ENCODE measurements at places on chromosomes 16 and 17. TPM values are rescaled to one million over a fixed set of nuclear protein-coding genes. Genes with fewer than 3 reads are reported as not detected.

DNA sequence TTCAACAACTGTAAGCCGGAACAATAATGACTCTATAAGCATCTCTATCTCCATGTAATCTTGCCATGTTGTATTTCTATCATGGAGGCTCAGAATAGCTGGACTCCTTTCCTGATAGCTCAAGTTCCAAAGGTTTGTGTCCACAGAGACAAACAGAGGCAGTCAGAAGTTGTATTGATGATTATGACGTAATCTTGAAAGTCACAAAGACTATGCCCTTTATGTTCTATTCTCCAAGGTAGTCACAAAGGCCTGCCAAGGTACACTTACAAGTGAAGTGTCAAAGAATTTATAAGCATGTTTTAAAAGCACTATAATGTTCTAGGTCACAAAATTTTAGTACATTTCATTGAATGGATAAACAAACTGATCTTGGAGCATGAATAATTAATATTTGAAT is 542.2 kb downstream of the CDH11 start:
- H3K4me1 ChIP-seq, result no peaks in the 10 kb centered on the region
- no peaks in the 10 kb centered on the region for H3K36me3 ChIP-seq
- H3K4me3 ChIP-seq, result no peak overlapping the region
- H3K27me3 ChIP-seq, result no peaks in the 10 kb centered on the region
- H3K27ac ChIP-seq, result no peak overlapping the region

GRCh38 chr16:19833176-19833575 is 51.5 kb downstream of the GPRC5B start:
- no peak for DNase-seq
- peaks cover 9% of the 10 kb centered on the region for H3K36me3 ChIP-seq
- peaks cover 12% of the 10 kb centered on the region for H3K4me1 ChIP-seq
- H3K27ac ChIP-seq, result no peak overlapping the region
- H3K27me3 ChIP-seq, result no peaks in the 10 kb centered on the region

DNA sequence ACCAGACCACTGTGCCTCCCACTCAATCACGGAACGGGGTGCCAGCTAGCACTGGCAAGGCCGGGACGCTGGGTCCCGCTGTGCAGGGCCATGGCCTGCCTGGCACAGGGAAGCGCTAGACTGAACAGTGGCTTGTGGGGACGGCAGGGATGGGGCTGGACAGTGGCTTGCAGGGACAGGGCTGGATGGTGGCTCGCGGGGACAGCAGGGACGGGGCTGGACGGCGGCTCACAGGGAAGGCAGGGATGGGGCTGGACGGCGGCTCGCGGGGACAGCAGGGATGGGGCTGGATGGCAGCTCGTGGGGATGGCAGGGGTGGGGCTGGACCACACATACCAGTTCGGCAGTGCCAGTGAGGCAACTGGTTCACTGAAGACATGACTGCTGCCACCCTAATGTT is 32.6 kb downstream of the LMF1 start:
- H3K27ac ChIP-seq, result no peak overlapping the region
- H3K4me3 ChIP-seq, result no peak overlapping the region
- no peaks in the 10 kb centered on the region for H3K4me1 ChIP-seq
- DNase-seq, result no peak
- no peaks in the 10 kb centered on the region for H3K27me3 ChIP-seq

Gene HOXB4
- 14.8 TPM for total RNA-seq

DNA sequence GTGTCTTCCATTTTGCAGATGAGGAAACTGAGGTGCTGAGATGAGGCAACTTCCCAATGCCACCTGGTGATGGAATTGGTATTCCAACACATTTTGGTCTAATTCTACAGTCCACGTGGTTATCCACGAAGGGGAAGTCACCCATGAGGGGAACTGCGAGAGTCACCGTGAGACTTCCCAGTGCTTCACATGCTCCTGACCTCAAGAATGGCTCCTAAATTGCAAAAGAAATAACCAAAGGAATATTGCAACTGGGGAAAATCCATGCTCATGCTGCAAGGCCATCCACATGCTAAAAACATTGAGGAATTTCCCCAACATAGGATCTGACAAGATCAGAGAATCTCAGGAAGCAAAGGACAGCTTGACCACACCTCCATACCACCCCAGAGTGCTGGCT is 153.9 kb downstream of the HS3ST3B1 start:
- no peak overlapping the region for H3K4me3 ChIP-seq
- H3K36me3 ChIP-seq, result peaks cover 3% of the 10 kb centered on the region
- H3K27me3 ChIP-seq, result peaks cover 25% of the 10 kb centered on the region
- H3K4me1 ChIP-seq, result peaks cover 15% of the 10 kb centered on the region
- H3K27ac ChIP-seq, result no peak overlapping the region
- no peak for DNase-seq

DNA sequence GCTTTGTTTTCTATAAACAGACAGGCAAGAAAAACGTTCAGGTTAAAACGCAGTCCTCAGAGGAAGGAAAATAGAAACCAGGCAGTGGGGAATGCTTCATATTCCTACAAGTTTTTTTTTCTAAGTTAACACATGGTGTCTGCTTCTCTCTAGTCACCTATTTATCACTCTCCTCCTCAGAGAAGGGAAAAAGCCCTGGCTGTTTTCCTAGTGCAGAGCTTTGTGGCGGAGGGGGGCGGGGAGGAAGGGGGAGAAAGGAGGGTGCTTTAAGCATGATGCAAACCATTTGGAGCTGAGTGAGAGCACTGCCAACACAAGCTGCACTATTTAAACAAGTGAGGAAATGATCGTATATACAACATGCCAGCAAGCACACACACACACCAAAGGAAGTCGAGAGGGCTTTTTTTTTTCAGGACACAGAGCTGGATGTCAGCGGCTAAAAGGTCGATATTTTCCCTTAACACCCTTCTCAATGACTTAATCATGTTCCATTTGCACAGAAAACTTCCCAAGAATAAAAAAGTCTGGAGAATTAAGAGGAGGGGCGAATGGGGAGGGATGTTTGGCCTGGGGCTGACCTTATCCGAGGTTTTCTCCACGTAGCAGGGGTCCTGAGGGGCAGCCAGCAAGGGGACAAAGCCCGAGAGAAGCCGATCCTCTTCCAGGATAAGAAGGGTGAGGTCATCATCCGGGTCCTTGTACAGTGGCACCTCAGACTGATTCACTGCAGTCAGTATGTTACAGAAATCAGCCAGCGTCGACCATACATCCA is 117.4 kb downstream of the HIC1 start:
- peaks cover 54% of the 10 kb centered on the region for H3K4me1 ChIP-seq
- peak overlapping the region; percentile 78 for H3K27ac ChIP-seq
- peaks cover 15% of the 10 kb centered on the region for H3K36me3 ChIP-seq
- DNase-seq, result no peak
- H3K4me3 ChIP-seq, result peak overlapping the region; percentile 65

- H3K27me3 ChIP-seq, result no peaks in the 10 kb centered on the region
- H3K27ac ChIP-seq, result no peak overlapping the region
- H3K36me3 ChIP-seq, result no peaks in the 10 kb centered on the region
These were observed 67.9 kb downstream of the TNRC6C start for GRCh38 chr17:78026381-78026780.

DNA sequence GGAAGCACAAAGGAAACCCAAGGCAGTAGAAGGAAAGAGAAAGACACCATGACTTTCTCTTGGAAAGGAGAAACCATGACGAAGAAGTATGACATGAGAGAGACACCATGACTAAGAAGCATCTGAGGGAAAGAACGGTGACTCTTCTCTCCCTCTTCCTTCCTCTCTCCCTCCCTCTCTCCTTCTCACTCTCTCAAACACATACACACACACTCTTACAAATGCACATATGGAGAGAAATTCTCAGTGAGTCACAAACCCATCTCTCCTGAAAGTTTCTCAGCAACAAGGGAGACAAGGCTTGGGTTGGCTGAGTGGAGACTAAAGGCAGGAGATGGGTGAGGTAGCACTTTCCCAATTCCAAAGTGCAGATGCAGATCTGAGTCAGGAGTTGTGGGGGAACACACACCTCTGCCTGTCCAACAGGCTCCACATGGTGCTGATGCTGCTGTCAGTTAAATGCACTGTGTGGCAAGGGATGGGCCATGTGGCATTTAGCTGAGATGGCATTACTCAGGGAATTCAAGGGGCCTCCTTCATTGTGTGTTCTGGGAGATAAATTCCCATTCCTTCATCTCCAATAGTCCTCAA is 336.7 kb upstream of the C16orf82 start:
- H3K36me3 ChIP-seq, result no peaks in the 10 kb centered on the region
- H3K27ac ChIP-seq, result no peak overlapping the region
- no peak for DNase-seq
- H3K27me3 ChIP-seq, result peaks cover 39% of the 10 kb centered on the region

- no peaks in the 10 kb centered on the region for H3K4me1 ChIP-seq
- no peak overlapping the region for H3K4me3 ChIP-seq
- H3K36me3 ChIP-seq, result no peaks in the 10 kb centered on the region
- H3K27ac ChIP-seq, result no peak overlapping the region
- DNase-seq, result no peak
These were observed 5.6 kb upstream of the CHMP6 start for GRCh38 chr17:80986046-80986445.

GRCh38 chr16:82621781-82622180 is 5.0 kb upstream of the CDH13 start:
- H3K4me3 ChIP-seq, result no peak overlapping the region
- H3K27me3 ChIP-seq, result peaks cover 59% of the 10 kb centered on the region
- peaks cover 4% of the 10 kb centered on the region for H3K4me1 ChIP-seq

Gene GLYR1
- 126 TPM for total RNA-seq

GRCh38 chr17:73731733-73732132 is 87.5 kb upstream of the SDK2 start:
- no peak overlapping the region for H3K27ac ChIP-seq
- no peak overlapping the region for H3K4me3 ChIP-seq
- peaks cover 4% of the 10 kb centered on the region for H3K4me1 ChIP-seq
- H3K36me3 ChIP-seq, result no peaks in the 10 kb centered on the region

DNA sequence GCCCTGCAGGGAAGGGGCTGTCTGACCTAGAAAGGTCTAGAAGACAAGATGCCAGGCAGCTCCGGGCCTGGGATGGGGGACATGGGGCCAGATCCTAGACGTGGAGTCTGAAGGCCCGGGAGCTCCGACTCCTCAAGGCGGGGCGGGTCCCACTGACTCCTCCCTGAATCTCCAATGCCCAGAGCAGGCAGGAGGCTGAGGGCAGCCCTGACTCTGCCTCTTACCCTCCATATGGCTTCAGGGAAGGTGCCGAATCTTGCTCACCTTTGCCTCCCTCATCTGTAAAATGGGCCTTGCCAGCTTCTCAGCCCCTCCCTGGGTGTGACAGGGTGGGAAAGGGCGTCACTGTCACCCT is 14.8 kb downstream of the VASN start:
- no peak overlapping the region for H3K27ac ChIP-seq
- no peaks in the 10 kb centered on the region for H3K36me3 ChIP-seq
- H3K4me1 ChIP-seq, result peaks cover 22% of the 10 kb centered on the region
- no peak for DNase-seq

Gene HOXB5
- 20.8 TPM for total RNA-seq

DNA sequence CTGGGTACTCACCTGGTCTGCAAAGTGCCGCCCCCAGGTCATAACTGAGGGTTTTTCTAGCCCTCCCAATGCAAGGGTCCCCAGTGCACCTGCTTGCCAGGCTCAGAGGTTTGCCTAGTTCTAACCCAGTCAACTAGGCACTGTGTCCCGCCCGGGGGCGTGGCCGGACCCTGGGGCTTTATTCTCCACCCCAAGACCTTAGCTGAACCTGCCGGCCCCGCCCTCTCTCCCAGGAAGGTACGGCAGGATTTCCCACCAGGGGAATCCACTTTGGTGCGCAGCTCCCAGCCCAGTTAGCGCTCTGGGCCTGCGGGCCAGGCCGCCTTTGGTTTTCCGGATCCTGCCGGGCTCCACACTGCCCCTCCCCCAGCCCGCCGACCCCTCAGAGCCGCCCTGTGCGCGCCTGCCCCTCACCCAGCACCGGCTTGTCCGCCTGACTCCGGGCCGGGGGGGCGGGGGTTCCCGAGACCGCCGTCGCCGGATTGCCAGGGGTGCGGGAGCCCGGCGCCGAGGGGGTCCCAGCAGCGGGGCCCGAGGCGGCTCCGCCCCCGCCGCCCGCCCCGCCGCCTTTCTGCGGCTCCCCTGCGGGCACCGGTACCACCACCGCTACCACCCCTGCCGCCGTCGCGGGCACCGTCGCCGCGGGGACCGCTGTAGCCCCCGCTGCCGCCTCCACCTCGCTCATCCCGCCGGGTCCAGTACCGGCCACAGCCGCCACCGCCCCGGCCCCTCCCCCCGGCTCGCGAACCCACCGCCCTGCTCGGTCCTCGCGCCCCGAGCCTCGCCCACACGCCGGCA is 424 bp downstream of the YBX2 start:
- H3K27ac ChIP-seq, result peak overlapping the region; percentile 61
- H3K27me3 ChIP-seq, result peaks cover 44% of the 10 kb centered on the region
- peaks cover 19% of the 10 kb centered on the region for H3K4me1 ChIP-seq
- H3K4me3 ChIP-seq, result peak overlapping the region; percentile 76

- no peaks in the 10 kb centered on the region for H3K36me3 ChIP-seq
- peaks cover 79% of the 10 kb centered on the region for H3K27me3 ChIP-seq
- DNase-seq, result no peak
- no peak overlapping the region for H3K27ac ChIP-seq
- no peaks in the 10 kb centered on the region for H3K4me1 ChIP-seq
These were observed 39.5 kb upstream of the TMEM132E start for GRCh38 chr17:34539881-34540280.

- no peak for DNase-seq
- no peaks in the 10 kb centered on the region for H3K36me3 ChIP-seq
- H3K27me3 ChIP-seq, result no peaks in the 10 kb centered on the region
- no peak overlapping the region for H3K4me3 ChIP-seq
These were observed 58.3 kb upstream of the LGALS9 start for GRCh38 chr17:27572665-27573064.

DNA sequence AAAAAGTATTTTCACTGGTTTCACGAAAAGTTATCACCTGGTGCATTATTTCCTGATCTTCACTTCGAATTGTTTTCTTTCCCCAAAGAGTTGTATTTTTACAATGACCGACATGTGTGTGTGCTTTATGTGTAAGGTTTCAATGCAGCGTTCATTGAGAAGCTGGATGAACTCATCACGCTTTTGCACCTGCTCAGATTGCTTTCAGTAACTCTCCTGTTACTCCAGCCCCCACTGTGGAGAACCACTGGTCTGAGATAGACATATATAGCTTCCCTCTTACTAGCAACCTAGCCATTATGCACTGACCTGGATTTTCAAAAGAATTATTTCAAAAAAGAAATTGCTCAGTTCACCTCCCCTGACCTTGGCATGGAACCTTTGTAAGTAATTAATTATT is 178.3 kb upstream of the CHMP6 start:
- H3K36me3 ChIP-seq, result peaks cover 11% of the 10 kb centered on the region
- H3K4me1 ChIP-seq, result no peaks in the 10 kb centered on the region
- H3K4me3 ChIP-seq, result no peak overlapping the region

Gene ZSCAN10
- total RNA-seq, result not detected

Gene CHST4
- 0.33 TPM for total RNA-seq

Gene DUSP14
- total RNA-seq, result 12.7 TPM

Gene TMEM220
- total RNA-seq, result 7.6 TPM

Data from type B pancreatic cell (in vitro differentiated cells).